ENCODE measurements at places on chromosomes 11 and 22.
A peak's percentile ranks its signal among the peaks of the same experiment; 100 is the strongest.

DNA sequence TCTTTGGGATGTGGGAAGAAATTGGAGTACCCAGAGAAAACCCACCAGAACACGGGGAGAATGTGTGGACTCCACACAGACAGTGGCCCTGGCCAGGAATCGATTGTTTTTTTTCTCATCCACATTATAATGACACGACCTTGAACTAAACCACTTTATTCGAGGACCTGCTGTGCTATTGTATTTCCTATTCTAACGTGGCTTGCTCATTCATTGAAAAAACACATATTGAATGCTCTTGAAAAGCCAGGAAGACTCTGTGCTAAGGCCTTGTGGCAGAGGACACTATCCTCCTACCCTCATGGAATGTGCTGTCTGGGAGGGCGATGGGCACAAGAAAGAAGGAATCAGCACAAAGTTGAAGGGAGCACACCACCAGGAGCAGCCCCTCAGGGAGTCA lies 9.1 kb upstream of the SREBF2 start:
- DNase-seq: no peak

- DNase-seq: no peak
These were observed 12.0 kb upstream of the LAYN start for GRCh38 chr11:111528557-111528956.

GRCh38 chr11:10390375-10390774 lies 64.7 kb upstream of the AMPD3 start:
- DNase-seq: no peak

DNA sequence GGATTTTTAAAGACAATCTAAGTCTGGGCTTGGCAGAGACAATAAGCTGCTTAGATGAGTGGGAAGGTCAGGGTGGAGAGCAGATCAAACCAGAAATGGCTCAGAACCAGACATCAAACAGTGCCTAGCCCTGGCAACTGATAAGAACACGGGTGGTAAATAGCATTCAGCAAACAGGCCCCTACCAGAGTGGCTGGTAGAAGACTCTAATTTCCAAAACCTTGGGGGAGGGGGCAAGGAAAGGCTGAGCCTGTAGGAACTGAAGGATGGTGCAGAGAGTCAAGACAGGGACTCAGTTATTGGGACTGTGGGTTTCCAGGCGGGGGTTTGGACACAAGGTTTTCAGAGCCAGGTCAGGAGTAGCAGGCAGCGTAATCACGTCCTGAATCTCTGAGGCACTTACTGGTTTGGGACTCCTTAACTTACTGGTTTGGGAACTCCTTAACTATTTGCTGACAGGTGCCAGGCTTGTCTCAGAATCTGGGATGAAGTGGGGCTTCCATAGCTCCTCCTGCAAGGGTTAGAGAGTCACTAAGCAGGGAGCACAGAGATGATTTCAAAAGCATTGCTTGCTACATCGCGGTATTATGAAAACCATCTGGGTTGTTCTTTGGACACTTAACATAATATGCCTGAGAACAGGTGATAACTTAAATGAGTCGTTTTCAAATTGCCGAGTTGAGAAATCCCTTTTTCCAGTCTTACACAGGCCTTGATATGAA lies 5.7 kb upstream of the ABTB2 start:
- no peak for DNase-seq

GRCh38 chr11:60763692-60764369 lies 7.2 kb downstream of the MS4A15 start:
- DNase-seq: peak; percentile 73

- no peak for DNase-seq
These were observed 125.7 kb downstream of the MRTFA start for GRCh38 chr22:40510631-40511364.

DNA sequence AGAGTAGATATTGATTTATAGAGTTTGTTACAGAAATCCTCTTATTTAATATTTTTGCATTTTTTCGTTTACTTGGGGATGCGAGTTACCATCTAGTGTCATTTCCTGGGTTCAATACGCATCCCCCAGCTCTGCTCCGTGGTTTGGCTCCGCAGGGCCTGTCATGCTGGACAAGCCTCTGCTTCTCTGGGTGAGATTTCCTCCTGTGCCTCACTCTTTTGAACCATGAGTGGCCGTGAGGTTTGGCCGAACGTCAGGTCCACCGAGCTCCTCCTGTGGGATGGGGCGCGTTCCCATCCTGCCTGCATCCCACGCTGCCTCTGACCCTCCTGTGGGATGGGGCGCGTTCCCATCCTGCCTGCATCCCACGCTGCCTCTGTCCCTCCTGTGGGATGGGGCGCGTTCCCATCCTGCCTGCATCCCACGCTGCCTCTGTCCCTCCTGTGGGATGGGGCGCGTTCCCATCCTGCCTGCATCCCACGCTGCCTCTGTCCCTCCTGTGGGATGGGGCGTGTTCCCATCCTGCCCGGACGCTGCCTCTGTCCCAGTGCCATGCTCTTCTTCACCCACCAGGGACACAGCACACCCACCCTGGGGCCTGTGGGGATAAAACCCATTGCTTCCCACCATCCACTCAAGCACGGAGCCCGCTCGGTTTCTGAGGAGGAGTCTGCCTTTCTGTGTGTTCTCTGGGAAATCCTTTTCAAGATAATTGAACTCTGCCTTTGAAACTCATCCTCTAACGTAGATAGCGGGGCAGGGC lies 506.8 kb downstream of the BRD1 start:
- no peak for DNase-seq

DNA sequence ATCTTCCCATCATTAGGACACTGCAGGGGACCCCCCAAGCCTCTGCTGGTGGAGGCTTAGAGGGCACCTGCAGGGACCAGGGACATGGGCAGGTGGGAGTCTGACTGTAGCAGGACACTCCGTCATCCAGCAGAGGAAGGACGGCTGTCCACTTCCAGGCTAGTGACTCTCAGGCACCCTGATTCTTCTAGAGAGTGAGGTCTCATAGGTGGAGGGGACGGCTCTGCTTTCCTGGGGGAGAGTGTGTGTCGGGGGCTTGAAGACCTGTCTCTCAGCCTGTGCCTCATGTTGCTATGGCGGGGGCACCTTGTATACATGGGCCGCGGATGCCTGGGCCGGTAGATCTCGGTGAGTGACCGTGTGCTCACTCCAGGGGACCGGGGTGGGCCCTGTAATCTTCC lies 1116.6 kb downstream of the BRD1 start:
- DNase-seq: no peak

DNA sequence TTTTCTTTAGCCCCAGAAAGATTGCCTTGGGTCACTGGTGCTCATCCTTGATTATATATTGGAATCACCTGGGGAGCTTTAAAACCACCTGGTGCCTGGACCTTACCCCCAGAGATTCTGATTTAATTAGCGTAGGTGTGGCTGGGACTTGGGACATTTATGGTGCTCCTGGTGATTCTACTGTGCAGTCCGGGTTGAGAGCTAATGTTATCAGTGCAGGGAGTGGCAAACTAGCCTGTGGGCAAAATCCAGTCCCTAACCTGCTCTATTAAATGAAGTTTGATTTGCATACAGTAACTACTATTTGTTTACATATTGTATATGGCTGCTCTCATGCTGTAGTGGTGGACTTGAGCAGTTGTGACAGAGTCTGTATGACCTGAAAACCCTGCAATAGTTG lies 134.0 kb upstream of the SORL1-AS1 start:
- no peak for DNase-seq

- DNase-seq: peak; percentile 15
These were observed 18.2 kb upstream of the OR10W1 start for GRCh38 chr11:58286249-58286648.

DNA sequence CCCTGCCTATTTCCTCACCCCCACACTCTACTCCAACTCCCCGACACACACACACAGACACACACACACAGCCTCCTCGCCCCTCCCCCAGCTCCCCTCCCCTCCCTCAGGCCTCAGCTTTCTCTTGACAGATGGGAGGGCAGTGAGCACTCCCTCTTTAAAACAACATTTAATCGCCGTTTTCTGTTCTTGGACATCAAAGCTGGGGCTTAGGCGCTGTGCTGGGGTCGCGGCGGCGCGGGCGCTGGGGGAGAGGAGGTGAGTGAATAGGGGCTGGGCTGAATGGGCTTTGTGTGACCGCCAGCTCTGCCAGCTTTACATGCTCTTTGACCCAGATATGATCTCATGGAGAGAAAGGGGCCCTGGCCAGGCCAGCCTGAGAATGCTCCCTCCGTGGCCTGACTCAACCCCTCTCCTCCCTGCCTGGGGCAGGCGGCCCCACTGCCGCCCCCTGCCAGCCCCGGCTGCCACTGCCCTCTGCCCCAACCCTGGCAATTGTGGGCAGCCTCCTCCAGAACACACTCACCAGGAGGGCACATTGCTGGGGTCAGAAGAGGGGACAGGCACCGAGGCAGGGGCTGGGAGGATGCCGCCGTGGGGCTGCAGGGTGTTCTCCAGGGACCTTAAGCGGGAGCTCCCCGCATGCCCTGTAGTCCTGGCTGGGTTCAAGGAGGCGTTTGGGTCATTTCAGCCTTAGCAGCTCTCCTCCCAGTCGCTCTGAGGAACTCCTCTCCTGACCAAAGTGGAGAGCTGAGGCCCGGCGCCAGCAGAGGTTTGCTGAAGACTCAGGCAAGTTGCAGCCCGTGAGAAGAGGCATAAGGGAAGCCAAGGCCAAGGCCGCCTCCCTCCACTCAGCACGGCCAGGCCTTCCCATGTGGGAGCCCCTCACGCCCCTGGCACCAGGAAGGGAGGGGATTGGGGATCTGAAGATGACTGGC lies 38.3 kb upstream of the NNMT start:
- no peak for DNase-seq

GRCh38 chr11:115665175-115665821 lies 161.1 kb upstream of the CADM1 start:
- DNase-seq: no peak

GRCh38 chr11:63945477-63946163 lies 6.8 kb downstream of the NAA40 start:
- DNase-seq: peak; percentile 35

DNA sequence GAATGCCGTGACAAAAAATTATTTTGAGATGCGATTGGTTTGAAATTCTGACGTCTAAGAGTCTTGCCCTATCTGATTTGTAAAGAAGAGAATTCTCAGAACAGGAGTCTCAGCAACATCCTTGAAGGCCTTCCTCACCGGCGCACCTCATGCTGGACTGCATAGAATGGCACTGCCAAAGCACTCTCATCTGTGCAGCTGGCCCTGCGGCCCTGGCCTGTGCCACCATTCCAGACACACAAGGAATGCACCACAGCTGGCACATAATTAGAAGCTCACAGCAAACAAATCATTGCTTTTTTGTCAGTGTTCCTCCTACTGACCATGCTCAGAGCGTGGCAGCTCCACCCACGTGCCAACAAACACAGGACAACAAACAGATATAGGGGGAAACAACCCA lies 166.0 kb downstream of the KIRREL3 start:
- peak; percentile 7 for DNase-seq

DNA sequence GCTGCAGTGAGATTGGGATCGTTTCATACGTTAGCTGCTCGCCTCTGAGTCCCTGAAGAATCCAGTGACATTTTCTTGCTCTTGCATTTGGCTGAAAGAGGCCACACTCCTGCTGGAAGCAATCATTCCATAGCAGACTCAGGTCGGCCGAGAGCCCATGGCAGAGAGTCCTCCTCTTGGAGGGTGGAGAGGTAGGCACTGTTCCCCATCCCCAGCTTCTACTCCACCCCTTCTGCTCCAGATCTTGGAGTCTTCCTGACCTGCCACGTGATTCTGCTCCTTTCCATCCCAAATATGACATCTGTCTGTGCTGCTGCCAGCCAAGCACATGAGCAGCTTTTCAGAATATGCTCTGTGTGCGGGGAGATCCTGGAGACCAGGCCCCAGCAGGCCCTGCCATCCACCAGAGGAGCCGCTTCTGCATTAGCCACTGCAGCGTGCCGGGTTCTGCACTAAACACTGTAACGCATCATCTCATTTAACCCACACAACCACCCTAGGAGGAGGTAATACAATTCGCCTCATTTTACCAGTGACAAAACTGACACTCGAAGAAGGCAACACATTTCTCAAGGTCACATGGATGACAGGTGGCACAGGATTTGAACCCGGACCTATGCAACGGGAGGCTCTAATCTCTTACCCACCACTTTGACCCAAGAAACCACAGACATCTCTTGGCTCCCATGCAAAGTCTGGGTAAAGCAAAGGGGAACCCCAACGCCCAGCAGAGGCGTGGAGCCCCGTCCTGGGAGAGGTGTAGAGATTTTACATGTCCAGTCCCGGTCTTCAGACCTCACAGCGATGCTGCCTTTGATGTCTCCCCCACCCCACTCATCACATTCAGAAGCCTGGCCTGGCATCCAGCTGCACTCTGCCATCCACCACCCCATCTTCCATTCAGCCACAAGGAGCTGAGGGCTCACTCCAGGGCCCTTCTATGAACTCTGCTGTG lies 78.8 kb downstream of the FEZ1 start:
- no peak for DNase-seq

DNA sequence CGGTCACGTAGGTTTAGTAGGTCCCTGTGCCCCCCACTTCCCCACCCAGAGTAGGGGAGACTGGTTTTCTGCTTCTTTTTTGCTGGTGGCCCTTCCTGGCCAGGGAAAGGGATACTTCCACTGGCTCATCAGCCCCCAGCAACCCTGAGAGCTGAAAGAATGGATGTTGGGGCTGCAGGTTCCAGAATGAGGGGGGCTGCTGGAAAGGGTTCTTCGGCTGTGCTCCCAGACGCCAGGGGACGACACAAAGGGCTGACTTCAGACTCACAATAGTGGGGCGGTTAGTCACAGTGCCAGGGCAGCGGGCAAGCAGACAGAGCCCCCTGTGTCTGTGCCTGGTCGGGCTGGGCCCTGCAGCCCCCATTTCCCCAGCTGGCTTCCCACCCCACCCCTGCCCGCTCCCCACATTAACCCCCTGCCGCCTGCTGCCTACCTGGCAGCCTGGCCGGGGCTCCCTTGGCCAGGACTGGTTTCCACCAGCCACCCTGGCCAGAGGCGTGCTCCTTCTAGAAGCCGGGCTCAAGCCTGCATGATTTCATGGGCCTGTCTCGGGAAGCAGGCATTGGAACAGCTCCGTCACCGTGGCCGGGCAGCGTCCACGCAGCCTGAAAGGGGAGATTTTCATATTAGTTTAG lies 79.1 kb upstream of the WNT7B start:
- no peak for DNase-seq

DNA sequence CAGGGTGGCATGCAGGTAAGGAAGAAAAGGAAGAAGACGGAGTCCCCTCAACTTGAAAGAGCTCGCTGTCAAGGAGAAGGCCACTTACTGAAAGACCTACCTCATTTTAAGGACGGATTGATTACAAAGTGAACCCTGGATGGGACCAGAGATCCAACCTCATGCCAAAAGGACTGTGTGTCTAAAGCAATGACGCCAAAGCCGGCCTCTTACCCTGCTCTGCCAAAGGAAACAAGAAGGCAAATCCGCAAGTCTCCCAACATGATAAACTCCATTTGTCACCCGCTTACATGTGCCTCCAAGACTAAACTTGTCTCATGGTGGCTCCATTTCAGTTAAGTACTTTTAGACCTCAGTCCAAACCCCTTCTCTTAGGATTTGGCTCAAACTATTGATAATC lies 148.7 kb upstream of the MTMR2 start:
- DNase-seq: no peak

GRCh38 chr11:118343248-118343647 lies 743 bp upstream of the CD3D start:
- DNase-seq: no peak

GRCh38 chr22:17199003-17199731 lies 20.1 kb downstream of the ADA2 start:
- DNase-seq: peak; percentile 39
